ENCODE measurements at places on chromosomes 13 and 19.

DNA sequence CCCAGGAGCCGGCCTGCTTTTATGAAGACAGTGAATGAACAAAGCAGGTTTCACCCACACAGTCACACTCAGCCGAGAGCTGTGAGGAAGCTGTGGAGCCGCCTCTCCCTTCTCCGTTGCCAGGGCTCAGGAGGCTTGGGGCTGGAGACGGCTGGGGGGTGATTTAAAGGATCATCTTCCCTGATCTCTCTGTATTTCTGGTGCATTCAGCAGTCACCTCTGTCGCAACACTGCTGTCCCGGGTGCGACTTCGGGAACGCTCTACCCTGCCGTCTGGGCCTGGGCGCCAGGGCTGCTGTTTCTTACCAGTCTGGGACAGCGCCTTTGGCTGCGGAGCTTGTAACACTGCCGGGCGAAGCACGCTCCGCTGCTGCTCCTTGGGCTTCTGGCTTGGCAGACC, 18.1 kb downstream of the CAPS start:
- no peak for DNase-seq

GRCh38 chr13:43054803-43055802, 31.7 kb downstream of the DNAJC15 start:
- DNase-seq, result peak; percentile 50

GRCh38 chr13:110343241-110343865, 36.3 kb downstream of the COL4A2 start:
- DNase-seq, result no peak

GRCh38 chr13:50162001-50162400, 146.8 kb downstream of the KCNRG start:
- DNase-seq, result no peak

DNA sequence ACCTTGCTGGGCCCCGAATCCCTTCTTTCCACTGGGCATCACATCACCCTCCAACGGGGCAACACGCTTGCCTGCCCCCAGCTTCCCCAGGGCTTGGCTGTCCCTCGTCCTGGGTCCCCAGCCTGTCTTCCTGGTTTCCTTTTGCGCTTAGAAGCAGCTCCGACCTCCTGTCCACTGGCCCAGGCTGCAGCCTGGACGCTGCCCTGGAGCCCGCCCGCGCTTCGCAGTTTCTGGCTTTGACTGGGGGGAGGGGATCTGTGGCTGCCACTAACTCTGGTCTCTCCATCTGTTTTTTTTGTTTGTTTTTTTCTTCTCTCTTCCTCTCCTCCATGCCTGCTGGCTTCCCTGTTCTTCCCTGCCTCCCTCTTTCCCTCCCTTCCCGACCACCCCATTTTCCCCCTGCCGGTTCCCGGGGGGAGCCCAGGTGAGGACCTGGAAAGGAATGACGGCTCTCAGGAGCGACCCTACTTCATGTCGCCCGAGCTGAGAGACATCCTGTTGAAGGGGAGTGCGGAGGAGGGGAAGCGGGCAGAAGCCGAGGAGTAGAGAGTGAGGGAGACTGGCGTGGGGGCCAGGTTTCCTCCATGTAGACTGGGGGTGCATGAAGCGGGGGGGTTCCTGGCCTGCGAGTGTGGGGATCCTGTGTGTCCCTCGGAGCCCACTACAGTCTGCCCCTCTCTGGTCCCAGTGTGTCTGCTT, 11.5 kb upstream of the ILF3 start:
- no peak for DNase-seq

GRCh38 chr13:22049384-22049783, 378.5 kb downstream of the FGF9 start:
- no peak for DNase-seq

DNA sequence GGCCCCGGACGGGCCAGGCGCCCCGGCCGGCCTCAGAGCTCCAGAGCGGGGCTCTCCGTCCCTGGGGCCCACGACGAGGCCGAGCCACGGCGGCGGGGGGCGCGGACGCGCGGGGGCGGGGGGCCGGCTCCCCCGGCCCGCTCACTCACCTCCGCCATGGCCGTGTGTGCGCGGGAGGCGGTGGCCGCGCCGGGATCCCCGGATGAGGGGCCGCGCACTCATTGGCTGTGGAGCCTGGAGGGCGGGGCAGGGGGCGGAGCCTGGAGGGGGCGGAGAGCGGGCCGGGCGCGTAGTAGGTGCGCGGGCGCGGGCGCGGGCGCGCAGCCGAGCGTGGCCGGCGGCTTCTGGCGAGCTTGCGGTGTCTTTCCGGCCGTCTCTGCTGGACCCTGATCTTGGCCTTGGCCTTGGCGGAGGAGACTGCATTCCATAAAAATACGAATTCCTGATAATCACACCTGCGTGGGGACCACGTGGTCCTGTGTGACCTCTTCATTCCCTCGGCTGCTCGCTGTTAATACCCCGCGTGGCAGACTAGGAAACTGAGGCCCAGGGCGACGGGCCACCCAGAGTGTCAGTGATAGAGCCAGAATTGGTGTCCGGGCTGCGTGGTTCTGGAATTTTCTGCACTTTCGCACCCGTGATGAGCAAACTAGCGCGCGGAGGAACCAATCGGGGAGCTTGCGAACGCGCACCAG, at the start of gene MIER2:
Gene MIER2, minus strand, starts transcription at position 172 of the 695 bp plus-strand sequence. Its CDS starts 14 bp downstream, at position 158.
- peak; percentile 68 for DNase-seq

- no peak for DNase-seq
Measured at GRCh38 chr19:9881720-9882119, 46.6 kb downstream of the PIN1 start.

DNA sequence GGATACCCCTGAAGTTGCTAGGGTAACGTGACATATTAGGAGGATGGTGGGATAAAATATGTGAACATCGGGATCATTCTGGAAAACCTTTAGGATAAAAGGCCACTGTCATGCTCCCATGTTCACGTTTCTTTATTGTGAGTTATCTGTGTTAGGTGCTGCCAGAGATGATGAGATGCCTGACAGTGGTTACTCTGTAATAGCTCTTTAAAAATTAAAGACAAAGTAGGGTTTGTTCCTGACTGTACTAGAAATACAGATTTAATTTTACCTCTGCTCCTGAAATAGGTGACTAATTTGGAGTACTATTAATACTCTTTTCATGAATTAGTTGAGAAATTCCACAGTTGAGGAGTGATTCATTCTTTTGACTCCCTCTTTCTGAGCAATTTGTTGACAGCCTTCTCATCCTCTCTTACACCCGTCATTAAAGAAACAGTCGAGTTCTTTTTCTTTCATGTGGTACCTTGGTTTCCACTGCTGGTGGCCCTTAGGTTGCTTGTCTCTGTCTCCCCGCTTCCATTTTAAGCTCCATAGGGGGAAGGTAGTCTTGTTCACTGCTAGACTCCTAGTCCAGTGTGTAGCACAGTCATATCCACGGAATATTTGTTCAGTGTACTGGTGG, 28.4 kb downstream of the SAE1 start:
- no peak for DNase-seq

DNA sequence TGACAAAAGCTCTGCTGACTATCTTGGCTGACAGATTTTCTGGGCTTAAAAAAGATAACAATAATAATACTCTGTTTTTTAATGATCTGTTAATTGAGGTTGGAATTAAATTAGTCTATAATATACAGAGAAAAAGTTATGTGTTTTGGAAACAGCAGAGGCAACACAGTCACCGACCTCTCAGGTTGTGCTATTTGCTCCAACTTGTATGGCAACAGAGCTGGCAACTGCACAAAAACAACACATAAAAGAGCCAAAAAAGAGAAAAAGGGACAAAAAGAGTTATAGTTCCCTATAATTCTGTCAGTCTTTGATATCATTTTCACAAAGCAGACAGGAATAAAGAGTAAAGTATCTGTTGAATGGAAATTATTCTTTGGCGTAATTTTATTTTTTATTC, 102.3 kb upstream of the POSTN start:
- no peak for DNase-seq

GRCh38 chr19:54206030-54206830, 5.6 kb downstream of the RPS9 start:
- no peak for DNase-seq

DNA sequence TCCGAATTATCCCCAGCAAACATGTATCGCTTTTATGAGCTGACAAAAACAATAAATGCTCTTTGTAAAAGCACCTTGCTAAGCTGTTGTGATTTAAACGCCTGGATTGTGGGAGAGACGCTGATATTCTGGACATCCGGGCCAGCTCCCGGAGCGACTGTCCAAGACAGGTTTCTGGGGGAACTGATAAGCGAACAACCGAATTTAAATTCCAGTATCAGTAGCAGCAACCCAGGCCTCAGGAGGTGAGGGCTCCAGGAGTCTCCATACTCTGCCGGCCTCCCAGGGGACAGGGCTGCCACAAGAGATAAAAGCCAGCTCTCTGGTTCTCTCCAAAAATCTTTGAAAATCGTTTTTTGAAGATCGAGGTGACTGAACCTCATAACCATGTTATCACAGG, 50.3 kb upstream of the VSTM2B start:
- no peak for DNase-seq

DNA sequence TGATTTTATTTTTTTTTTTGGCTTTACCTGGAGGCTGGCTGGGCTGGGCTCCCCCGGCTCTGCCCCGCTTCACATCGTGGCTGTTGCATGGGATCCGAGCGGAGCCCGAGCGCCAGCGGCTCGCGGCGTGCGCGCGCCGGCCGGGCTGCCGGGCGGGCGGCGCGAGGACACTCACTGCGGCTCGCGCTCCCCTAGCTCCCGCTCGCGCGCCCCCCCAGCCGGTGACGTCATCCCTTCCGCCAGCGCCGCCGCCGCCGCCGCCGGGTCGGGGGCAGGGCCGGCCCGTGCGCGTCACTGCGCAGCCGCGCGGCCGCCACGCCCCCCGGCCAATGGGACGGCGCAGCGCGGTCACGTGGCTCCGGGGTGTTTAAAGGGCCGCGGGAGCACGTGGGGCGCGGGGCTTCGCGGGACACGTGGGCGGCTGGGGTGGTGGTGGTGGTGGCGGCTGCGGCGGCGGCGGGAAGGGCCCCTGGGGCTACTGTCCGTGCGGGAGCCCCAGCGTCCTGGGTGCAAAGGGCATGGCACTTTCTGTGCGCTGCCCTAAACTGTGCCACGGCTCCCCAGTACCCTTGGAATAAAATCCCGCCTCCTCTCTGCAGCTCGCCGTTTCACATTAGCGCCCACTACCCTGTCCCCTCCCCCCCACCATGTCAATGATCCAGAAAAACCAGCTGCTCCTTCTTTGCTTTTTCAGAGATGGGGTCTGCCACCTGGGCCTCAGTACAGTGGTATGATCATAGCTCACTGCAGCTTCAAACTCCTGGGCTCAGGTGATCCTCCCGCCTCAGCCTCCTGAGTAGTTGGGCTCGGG, at the start of gene PTPRS:
Gene PTPRS, minus strand, starts transcription at position 176 of the 811 bp plus-strand sequence. CDS start 54,672 bp downstream, outside the sequence.
- DNase-seq, result peak; percentile 63

DNA sequence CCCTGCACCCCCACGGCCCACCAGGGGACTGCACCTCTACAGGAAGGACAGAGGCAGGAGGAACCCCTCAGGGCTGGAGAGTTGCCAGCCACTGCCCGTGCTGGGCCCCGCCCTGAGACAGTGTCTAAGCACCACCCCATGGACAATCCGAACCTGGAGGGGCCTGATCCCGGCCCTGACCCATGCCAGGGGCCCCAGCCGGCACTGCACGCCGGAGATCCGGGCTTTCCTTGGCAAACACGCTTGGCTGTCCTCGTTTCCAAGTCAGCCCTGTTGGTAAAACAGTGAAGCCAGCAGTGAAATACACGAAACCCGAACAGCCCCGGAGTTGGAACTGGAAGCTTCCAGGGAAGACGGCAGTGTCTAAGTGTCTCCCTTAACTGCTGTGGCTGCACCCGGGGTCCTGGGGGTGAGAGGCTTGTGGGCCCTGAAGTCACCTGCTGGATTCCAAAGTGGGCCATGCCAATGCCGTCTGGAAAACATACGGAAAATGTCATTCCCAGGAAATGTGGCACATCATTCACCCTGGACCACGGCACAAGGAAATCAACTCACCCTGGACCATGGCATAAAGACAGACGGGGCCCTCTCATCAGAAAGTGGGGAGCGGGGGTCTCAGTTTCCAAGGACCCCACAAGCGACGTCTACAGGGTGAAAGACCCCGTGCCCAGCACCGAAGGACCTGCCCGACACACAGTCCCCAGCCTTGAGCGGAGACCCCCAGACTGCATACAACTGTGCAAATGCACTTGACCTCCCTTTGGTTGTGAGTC, 30.9 kb downstream of the RASA3 start:
- peak; percentile 43 for DNase-seq

- no peak for DNase-seq
Measured at GRCh38 chr19:33798681-33799111, 2.0 kb downstream of the KCTD15 start.

GRCh38 chr13:44575741-44576350, at the start of gene TSC22D1:
Gene TSC22D1, minus strand, starts transcription at chr13:44576330. Its CDS starts 256 bp downstream, at chr13:44576074.
- DNase-seq, result peak; percentile 46

DNA sequence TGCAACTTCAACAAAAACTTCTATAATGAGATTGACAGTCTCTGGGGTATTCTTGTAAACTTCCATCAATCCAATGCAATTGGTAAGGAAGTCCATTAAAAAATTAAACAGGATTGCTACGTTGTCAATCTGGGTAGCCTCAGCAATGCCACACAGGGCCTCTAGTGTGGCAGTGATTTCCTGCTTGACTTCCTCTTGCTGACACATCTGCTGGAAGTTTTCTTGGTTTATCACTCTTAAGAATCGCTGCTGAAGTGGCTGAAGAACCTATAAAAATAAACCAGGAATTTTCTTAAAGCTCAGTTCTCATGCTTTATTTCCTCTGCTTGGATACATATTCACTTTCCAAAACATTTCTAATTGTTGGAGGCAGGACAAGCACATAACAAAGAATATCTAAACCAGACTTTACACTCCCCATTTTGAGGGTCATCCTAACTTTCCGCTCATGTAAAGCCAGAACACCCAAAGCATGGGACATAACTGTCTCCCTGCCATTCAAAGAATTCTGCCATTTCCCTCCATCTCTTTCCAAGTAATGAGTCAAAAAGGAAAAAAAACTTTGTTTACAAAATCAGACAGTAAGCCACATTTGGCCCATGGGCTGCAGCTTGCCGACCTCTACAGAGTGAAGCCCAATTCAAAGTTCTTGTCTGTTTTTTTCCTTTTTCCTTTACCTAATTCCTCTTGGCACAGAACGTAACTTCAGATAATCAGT, 23.2 kb upstream of the EEF1AKMT1 start:
- DNase-seq, result peak; percentile 22

DNA sequence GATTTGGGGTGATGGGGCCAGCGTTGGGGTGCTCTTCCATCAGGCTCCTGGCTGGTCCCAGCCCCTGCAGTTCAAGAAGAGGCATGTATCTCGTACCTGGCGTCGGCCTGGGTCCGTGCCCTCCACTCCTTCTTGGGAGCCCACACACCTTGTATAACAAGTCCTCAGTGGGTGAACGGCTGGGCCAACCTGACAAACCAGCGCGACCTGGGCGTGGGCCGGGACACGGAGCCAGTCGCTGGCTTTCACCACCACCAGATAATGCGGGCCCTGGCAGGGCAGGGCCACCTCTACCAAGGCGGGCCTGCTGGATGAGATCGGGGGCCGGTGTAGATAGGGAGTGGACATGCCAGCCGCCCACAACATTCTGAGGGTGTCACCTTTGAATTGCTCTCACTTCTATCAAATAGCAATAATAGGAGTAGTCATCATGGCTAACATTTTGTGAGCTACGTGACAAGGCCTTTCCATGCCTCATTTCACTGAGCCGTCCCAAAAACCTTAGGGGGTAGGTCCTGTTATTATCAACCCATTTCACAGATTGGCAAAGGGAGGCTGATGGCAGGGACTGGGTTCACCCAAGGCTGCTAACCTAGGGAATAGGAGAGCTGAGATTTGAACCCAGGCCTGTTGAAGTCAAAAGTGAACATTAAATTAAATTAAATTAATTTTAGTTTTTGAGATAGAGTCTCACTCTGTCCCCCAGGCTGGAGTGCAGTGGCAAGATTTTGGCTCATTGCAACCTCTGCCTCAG, 3.5 kb downstream of the CYP4F22 start:
- no peak for DNase-seq

Measured in fibroblast of gingiva (primary cell).